ENCODE measurements at places on chromosomes 1 and 21.

DNA sequence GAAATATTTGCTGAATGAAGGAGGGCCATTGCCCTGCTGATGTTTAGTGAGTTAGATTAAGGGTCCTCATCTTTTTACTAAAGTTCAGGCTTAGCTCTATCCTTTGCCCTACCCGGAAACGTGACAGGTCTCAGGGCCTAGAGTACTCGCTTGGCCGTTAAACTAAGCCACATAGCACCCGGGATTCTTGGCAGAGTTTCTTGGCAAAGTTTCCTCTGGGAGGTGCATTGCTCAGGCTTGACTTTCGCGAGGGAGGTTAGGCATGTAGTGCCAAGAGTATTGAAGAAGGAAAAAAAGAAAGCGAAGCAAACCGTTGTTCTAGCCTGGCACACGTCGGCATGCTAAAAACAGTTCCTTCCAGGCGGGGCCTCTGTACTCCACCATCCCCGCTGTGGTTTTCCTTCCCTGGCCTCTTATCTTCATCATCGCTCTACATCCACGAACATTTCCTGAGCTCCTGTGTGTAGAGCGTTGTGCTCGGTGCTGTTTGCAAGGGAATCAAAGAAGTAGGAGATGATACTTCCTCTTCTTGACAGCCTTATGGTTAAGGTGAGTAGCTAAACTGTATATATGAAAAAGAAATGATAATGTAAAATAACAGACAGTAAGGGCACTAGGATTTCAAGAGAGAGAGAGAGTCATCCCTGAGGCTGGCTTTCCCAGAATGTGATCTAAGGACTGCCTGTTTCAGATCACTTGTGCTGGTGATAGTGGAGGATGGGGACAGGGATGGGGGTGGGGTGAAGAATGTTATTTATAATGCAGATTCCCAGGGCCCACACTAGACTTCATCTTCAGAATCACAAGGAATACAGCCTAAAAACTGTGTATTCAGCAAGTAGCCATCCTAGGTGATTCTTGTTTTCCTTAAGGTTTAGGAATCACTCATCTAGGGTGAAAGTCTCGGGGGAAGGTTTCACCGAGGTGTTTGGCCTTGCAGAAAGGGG lies 18.8 kb downstream of the RNF220 start:
- no peaks in the 10 kb centered on the region for H3K4me1 ChIP-seq
- H3K27me3 ChIP-seq = peaks cover 77% of the 10 kb centered on the region
- H3K27ac ChIP-seq = no peak overlapping the region
- no peak for DNase-seq
- H3K4me3 ChIP-seq = no peak overlapping the region
- no peaks in the 10 kb centered on the region for H3K36me3 ChIP-seq

DNA sequence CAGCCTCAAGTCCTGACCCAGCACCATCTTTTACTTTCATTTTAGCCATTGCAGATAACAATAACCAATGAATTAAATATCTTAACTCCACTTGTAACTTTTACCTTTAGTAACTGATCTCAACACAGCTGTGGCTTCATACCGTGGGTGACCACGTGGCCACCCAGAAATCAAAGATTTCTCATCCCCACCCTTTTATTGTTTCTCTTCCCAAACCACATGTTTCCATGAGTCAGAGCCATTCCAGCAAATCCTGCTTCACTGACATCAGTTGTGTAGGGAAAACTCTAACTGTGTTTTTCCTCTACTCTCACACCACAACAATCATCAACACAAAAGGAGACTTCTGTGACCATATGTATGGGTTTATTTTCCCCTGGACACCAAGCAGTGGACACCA lies 25.1 kb upstream of the BRDT start:
- H3K4me3 ChIP-seq = no peak overlapping the region
- peaks cover 19% of the 10 kb centered on the region for H3K4me1 ChIP-seq
- H3K36me3 ChIP-seq = peaks cover 1% of the 10 kb centered on the region
- peaks cover 11% of the 10 kb centered on the region for H3K27me3 ChIP-seq
- H3K27ac ChIP-seq = peak overlapping the region; percentile 3

DNA sequence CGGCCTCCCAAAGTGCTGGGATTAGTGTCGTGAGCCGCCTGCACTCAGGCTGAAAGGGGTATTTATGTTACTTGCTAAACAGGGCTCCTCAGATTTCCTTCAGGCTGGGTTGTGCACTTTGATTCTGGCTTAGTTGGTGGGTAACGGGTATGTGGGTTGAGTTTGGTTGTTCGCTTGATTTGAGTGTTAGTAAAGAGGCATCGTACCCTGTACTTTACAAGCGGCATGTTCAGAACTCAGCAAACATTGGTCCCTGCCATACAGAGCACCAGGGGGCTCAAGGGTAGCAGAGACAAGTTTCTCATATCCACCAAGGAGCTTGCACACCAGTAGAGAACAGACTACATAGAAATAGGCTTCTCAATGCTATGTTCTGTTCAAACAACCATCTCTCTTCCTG lies 147.8 kb downstream of the PGBD5 start:
- H3K27ac ChIP-seq = no peak overlapping the region
- H3K4me1 ChIP-seq = peaks cover 43% of the 10 kb centered on the region
- no peaks in the 10 kb centered on the region for H3K27me3 ChIP-seq
- no peak for DNase-seq
- H3K36me3 ChIP-seq = peaks cover 21% of the 10 kb centered on the region

DNA sequence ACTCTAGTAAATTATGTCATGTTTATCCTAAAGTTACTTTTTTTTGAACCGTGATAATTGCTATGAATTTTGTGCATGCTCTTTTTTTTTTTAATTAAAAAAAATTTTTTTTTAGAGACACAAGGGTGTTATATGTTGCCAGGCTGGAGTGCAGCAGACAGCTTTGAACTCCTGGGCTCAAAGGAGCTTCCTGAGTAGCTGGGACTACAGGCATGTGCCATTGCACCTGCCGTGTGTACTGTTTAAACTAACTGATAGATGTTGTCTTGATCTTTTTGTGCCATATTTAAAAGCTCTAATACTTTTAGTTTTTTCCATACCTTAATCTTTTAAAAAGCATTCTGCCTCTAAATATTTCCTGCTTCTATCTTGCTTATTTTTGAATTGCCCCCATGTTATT lies 60.7 kb downstream of the KIF1B start:
- no peak for DNase-seq
- H3K27ac ChIP-seq = no peak overlapping the region
- H3K4me1 ChIP-seq = no peaks in the 10 kb centered on the region

GRCh38 chr1:167258858-167259257 lies 38.2 kb downstream of the POU2F1 start:
- H3K4me3 ChIP-seq = no peak overlapping the region
- no peak for DNase-seq
- H3K4me1 ChIP-seq = peaks cover 11% of the 10 kb centered on the region

- H3K4me1 ChIP-seq = peaks cover 5% of the 10 kb centered on the region
- peak overlapping the region; percentile 52 for H3K4me3 ChIP-seq
- H3K27ac ChIP-seq = no peak overlapping the region
- no peak for DNase-seq
- H3K27me3 ChIP-seq = peaks cover 66% of the 10 kb centered on the region
- no peaks in the 10 kb centered on the region for H3K36me3 ChIP-seq
These were observed 2.2 kb downstream of the SOX13 start for GRCh38 chr1:204075139-204075521.

DNA sequence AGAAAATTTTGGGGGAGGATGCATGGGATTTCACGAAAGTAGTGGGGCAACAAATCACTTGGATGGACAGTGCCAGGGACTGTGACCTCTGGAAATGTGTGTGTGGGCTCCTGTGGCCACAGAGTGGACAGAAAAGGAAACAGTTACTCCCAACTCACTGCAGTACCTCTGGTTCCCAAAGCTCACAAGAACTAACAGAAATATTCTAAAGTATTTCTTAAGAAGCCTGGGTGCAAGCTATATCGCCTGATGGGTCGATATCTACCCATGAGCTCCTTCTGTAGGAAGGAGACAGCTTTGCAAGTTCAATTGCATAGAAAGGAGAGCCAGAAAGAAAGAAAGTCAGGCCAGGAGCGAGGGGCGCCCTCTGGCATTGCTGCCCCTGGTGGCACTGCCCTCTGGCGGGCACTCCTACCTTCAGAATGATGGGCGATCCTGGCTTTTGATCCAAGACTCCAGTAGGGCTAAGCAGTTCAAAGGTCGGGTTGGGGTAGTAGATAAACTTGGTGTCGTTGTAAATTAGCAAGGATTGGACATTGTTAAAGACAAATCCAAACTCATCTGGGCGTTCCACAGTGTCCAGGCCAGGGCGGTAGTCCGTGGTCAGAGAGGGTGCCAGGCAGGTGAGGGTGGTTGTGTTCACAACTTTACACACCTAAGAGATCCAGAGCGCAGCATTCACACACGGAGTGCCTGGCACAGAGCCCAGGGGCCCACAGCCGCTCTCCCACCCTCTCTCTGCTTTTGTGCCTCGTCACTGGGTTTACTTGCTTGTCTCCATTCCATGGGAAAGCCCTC lies 134.7 kb upstream of the CD34 start:
- H3K27ac ChIP-seq = no peak overlapping the region
- no peak for DNase-seq
- H3K4me1 ChIP-seq = peaks cover 18% of the 10 kb centered on the region
- no peaks in the 10 kb centered on the region for H3K36me3 ChIP-seq
